ENCODE measurements at places on chromosomes 5 and 9.

DNA sequence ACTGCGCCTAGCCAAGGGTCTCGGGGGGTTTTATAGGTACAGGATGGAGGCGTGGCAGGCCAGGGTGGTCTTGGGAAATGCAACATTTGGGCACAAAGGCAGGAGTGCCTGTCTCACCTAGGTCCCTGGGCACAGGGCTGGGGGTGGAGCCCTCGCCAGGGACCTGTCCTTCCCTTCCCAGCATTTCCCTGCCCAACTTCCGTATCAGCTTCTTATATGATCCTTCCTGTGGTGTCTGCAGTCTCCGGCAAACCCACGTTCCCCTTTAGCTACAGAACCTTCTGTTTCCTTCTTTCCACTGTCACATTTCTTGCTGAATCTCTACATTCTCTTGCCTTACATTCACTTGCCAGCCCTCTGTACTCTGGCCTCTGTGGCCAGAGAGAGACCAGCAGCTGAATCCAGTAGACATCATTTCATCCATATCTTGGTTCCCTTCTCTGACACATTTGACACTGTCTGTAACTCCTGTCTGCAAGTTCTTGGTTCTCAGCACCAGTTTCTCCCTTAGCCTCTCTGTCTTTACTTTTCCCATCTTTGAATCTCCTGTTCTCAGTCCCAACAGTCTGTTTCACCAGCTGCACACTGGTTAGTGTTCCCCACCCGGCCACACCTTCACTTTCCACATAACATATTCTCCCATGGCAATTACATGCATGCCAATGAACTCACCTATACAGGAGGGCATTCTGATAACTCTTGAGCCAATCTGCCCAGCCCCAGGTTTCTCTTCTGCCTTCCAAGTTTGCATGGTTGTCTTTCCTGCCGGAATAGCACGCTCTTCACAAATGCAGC, 134.7 kb upstream of the ZNF608 start:
- no peak for DNase-seq

DNA sequence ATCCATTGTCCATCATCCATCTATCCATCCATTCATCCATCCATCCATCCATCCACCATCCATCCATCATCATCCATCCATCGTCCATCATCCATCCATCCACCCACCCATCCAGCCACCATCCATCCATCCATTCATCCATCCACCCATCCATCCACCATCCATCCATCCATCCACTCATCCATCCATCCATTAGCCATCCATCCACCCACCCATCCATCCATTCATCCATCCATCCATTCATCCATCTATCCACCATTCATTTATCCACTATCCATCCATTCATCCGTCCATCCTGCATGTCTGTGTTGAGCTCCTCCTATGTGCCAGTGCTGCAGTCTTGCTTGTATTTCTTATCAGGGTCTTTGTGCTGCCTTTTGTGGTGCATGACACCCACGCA, 44.2 kb downstream of the COL5A1 start:
- no peak for DNase-seq

DNA sequence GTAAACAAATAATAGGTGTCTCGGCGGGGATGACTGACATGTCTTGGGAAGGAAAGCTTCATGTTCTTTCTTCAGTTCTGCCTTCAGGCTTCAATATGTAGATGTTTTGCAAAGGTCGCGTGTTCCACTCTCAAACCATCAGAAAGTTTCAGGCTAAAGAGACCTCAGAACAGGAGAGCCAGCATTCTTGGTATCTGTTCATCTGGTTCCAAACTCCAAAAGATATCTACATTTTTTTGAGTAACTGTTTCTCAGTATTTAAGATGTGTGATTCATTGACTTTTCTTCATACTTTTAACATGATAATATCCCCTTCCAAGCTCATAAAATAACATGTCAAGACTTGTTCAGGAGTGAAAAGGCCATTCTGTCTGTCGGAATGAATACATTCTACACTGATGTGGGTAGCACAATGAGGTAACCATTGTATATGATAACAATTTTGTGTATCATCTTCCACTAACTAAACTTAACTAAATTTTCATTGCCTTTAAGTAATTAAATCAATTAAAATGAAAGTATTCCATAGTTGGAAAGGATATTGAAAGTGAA, 183.6 kb downstream of the CFAP90 start:
- no peak for DNase-seq

- no peak for DNase-seq
Observed at GRCh38 chr5:26390608-26391007, 647.8 kb downstream of the CDH9 start.

- DNase-seq = no peak
Observed at GRCh38 chr5:67051164-67051563, 145.4 kb downstream of the CD180 start.

DNA sequence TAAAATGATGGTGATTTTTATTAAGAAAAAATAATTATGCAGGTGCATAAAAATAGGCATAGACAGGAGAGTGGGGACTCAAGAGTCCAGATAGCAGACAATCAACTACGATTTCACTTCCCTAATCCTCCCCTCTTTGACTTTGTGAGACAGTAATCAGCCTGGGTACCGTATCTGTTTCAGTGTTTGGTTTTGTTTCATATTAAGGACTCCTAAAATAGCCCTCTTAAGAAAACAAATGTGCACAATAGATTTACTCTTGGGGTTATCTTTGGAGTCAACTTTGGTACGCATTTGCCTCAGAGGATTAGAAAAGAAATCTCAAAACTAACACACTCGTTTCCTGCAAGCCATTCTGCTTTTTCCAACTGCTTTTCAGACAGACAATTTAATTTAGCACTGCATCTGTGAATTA, 96.3 kb downstream of the ZNF608 start:
- no peak for DNase-seq

- DNase-seq = no peak
Observed at GRCh38 chr5:3354606-3355005, 241.0 kb upstream of the IRX1 start.

DNA sequence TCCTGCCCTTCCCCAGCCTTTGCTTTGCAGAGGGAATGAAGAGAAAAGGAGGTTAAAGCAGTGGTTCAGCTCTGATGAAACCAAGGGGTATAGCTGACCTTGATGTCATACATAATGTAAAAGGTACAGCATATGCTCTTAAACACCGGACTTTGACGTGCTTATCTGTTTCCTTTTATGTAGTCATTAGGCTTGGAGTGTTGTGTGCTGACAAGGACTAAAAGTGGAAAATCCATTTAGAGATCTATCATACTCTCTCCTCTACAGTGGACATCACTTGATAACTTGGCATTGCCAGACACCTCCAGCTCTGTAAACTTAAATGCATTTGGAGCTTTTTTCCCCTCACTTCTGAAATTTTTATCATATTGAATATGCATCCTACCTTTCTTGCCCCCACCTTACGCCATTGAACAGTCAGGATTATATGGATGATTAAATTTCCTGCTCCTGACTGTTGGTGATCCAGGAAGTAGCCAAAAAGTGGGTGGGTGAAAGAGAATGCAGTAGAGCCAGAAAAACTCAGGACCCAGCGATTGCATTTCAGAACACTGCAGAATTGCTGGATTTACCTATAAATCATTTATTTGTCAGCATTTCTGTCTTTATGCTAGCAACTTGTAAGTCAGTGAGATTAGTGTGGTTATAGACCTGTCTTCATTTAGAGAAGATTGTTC, 4.1 kb downstream of the TNFAIP8 start:
- DNase-seq = no peak

GRCh38 chr5:66882606-66883227, 286.5 kb downstream of the MAST4 start:
- no peak for DNase-seq

- DNase-seq = peak; percentile 53
Observed at GRCh38 chr5:135140446-135141204, 106.6 kb upstream of the PITX1 start.

- no peak for DNase-seq
Observed at GRCh38 chr5:94288937-94289336, 329.5 kb downstream of the KIAA0825 start.

GRCh38 chr5:75707911-75708509, 9.2 kb downstream of the POC5 start:
- DNase-seq = peak; percentile 71

GRCh38 chr5:93206203-93206602, 374.8 kb downstream of the NR2F1-AS1 start:
- no peak for DNase-seq

DNA sequence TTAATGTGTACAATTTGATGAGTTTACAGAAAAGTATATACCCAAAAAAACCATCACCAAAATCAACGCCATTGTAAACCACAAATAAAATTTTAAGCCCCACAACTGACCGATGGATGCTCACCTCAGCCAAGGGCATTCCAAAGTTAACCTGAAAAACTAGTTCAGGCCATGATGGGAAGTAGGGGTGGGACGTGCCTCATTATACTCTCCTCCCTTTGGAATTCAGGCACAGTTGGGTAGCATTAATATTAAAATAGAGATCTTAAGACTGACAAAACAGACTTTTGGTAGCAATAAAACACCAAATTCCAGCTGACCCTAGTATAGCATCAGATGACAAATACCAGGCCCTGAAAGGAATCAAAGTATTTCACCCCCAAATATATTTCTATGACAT, 129.0 kb downstream of the CDH18 start:
- DNase-seq = no peak

GRCh38 chr9:128001779-128002298, 21.1 kb upstream of the EEIG1 start:
- DNase-seq = peak; percentile 92

GRCh38 chr5:61578858-61579503, 246.9 kb downstream of the ZSWIM6 start:
- no peak for DNase-seq

- no peak for DNase-seq
Observed at GRCh38 chr5:173664154-173664526, 47.7 kb upstream of the BOD1 start.

- DNase-seq = no peak
Observed at GRCh38 chr5:4576161-4576748, 563.9 kb upstream of the ADAMTS16 start.

- DNase-seq = no peak
Observed at GRCh38 chr5:178415353-178415752, 174.8 kb downstream of the COL23A1 start.
